ENCODE measurements at places on chromosomes 6 and 20.

DNA sequence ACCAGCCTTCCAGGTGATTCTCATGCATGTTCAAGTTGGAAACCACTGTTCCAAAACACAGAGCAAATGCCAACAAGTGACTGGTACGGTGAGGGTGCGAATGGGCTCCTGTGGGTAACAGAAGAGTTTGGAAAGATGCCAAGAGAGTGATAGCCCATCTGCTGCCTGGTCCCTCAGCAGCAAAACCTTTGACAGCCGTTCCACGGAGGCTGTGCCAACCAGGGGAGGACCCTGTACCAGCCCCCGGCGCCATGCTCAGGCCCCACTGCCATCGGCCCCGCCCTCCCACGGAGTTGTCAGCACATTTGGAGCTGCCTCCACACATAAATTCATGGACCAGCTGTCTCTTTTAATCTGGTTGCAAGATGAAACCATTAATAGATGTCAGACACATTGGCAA, 4.4 kb upstream of the PTPRT start:
- no peak overlapping the region for H3K4me3 ChIP-seq
- no peaks in the 10 kb centered on the region for H3K36me3 ChIP-seq
- no peak overlapping the region for H3K27ac ChIP-seq
- H3K27me3 ChIP-seq, result no peaks in the 10 kb centered on the region
- DNase-seq, result no peak

DNA sequence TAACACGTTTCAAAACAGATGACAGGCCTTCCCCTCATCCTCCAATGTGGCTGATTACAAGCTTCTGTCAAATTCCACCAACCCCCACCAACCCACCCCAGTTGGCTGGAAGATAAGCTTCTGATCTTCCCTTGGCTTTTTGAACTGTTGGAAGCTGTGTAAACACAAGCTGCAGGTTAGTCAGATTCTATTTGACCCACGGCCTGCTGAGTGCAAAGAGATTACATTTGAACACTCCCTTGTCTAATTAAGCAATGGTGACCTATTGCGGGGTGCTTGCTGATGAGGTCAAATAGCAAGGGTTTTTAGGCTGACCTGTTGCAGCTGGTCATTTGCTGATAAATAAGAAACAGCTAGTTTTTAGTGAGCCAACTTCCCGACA, 379.7 kb downstream of the BMP2 start:
- H3K27ac ChIP-seq, result peak overlapping the region; percentile 23
- no peak overlapping the region for H3K4me3 ChIP-seq
- no peaks in the 10 kb centered on the region for H3K4me1 ChIP-seq
- DNase-seq, result no peak
- no peaks in the 10 kb centered on the region for H3K36me3 ChIP-seq

- H3K4me1 ChIP-seq, result no peaks in the 10 kb centered on the region
- no peak overlapping the region for H3K4me3 ChIP-seq
- no peak overlapping the region for H3K27ac ChIP-seq
- H3K36me3 ChIP-seq, result peaks cover 41% of the 10 kb centered on the region
- no peaks in the 10 kb centered on the region for H3K27me3 ChIP-seq
Observed at GRCh38 chr20:16314320-16314719, 258.9 kb downstream of the KIF16B start.

DNA sequence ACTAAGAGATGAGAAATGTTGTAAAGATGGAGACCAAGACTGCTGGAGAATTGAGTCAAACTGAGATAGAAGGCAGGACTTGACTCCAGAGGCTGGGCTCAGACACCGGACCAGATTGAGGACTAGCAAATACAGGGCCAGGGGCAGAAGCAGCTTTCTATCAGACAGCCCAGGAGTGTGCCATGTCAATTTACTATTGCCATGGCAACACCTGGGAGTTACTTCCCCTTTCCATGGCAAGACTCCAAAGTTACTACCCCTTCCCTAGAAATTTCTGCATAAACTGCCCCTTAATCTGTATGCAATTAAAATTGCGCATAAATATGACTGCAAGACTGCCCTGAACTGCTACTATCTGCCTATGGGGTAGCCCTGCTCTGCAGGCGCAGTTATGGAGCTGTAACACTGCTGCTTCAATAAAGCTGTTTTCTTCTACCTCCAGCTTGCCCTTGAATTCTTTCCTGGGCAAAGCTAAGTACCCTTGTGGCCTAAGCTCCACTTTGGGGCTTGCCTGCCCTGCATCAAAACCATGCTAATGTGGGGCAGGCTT, 90.1 kb upstream of the EDN1 start:
- H3K4me3 ChIP-seq, result no peak overlapping the region
- H3K4me1 ChIP-seq, result no peaks in the 10 kb centered on the region
- no peak overlapping the region for H3K27ac ChIP-seq
- H3K36me3 ChIP-seq, result no peaks in the 10 kb centered on the region
- H3K27me3 ChIP-seq, result no peaks in the 10 kb centered on the region
- DNase-seq, result no peak

- no peak for DNase-seq
- H3K27ac ChIP-seq, result no peak overlapping the region
- no peak overlapping the region for H3K4me3 ChIP-seq
Observed at GRCh38 chr6:25956226-25956625, 6.4 kb upstream of the TRIM38 start.

- peaks cover 6% of the 10 kb centered on the region for H3K4me1 ChIP-seq
- H3K27ac ChIP-seq, result no peak overlapping the region
- H3K4me3 ChIP-seq, result no peak overlapping the region
Observed at GRCh38 chr6:142374965-142375733, 73.3 kb downstream of the ADGRG6 start.

- H3K4me1 ChIP-seq, result no peaks in the 10 kb centered on the region
- no peaks in the 10 kb centered on the region for H3K27me3 ChIP-seq
- H3K4me3 ChIP-seq, result no peak overlapping the region
- peaks cover 10% of the 10 kb centered on the region for H3K36me3 ChIP-seq
Observed at GRCh38 chr6:158161566-158162254, 6.4 kb downstream of the SERAC1 start.

DNA sequence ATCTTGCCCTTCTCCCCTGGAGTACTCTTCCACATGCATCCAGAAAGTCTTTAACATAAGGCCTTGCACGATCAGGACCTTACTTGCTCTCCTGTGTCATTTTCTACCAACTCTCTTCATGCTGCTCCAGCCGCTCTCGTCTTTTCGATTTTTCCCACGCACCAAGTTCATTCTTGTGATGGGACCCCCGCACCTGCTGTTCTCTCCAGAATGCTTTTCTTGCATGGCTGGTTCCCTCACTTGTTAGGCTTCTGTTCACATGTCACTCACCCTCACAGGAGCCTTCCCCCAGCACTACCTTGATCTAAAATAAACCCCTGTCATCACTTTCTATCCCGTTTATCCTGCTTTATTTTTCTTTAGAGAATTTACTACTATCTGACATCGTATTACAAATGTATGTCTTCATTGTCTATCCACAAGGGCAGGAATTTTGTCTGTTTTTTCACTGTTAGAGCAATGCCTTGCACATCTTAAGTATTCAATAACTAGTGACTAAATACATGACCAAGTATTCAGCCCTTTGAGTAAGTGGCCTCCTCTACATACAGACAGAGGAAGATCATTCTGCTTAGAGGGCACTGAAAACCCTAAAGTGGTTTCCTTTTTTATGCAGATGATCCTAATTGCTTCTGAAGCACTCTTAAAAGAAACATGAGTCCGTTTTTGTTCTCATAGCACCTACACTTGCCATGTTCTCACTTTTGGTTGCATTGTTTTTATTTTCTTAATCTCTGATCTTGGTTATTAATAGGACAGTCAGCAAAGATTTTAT, 166.9 kb downstream of the SLC16A10 start:
- no peaks in the 10 kb centered on the region for H3K27me3 ChIP-seq
- DNase-seq, result no peak
- no peaks in the 10 kb centered on the region for H3K36me3 ChIP-seq
- H3K4me1 ChIP-seq, result no peaks in the 10 kb centered on the region
- H3K27ac ChIP-seq, result no peak overlapping the region

DNA sequence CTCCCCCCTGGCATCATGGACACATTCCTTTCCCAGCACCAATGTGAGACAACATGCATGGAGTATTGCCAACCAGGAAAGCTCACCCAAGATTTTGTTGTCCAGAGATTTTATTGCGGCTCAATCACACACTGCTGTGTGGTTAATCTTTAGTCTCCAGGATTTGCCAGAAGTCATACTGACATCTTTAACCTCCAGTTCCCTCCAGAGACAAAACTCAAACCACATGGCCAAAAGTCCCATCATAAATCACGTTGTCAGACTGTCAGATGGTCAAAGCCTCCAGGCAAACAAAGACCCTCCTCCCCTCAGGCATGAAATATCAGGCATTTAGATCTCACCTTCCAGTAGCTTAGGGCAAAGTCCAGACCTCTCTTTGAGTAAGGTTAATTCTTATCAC, 97.3 kb upstream of the OPRM1 start:
- H3K4me1 ChIP-seq, result no peaks in the 10 kb centered on the region
- H3K27me3 ChIP-seq, result no peaks in the 10 kb centered on the region
- no peak for DNase-seq
- no peaks in the 10 kb centered on the region for H3K36me3 ChIP-seq
- H3K4me3 ChIP-seq, result no peak overlapping the region

DNA sequence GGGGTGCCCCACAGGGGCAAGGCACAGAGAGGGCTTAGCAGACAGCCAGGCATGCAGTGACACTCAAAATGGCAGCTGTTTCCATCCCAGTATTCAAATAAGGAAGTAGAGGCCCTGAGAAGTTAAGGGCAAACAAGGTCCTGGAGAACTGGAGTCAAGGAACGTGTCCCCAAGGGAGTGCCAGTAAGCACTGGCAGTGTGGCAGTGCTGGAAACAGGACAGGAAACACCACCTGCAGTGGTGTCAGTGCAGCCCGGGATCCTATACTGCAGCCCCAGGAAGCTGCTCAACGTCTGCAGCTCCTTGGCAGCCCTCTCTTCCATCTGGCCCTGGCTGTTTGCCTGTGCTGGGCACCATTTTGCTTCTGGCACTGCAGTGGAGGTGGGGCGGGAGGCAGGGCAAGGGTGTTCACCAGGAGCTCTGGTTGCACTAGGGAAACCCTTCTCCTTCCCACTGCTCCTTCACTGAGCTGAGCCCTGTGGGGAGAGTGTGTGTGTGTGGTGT, 56.3 kb downstream of the EDN3 start:
- no peak for DNase-seq

DNA sequence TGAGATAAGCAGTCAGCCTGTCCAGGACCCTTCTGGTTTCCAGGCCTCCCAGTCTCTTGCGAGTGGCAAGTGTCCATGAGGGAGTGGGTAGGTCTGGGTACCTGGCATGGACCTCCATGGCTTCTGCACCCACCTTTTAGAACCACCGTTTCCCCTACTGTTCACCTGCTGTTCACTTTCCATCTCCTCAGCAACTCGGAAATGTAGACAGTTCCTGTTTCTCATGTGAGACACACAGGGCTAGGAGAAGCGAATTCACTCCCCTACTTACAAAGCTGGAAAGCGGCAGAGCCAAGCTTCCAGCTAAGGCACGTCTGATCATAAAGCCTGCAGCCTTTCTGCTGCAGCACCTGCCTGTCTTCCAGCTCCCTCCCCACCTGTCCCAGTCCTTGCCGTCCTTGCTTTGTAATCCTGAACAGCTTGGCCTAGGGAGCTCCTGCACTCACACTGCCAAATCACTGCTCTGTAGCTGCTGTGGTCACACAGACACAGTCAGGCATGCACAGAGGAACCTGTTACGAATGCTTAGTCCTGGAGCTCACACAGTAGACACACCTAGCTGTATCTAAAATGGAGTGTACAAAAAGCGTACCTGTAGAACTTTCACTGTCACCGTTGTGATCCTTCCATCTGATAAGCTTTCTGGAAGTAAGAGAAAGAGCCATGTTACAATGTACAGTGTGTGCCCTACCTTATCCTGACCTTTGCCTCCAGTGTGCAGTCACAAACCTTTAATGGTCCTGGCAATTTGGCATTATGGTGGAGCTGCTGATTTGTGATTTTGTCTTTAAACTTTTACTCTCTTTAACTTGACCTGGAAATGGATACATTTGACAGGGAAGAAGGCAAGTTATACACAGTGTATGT, 294.1 kb downstream of the NRN1 start:
- H3K27me3 ChIP-seq, result no peaks in the 10 kb centered on the region
- H3K4me3 ChIP-seq, result no peak overlapping the region
- no peak overlapping the region for H3K27ac ChIP-seq

DNA sequence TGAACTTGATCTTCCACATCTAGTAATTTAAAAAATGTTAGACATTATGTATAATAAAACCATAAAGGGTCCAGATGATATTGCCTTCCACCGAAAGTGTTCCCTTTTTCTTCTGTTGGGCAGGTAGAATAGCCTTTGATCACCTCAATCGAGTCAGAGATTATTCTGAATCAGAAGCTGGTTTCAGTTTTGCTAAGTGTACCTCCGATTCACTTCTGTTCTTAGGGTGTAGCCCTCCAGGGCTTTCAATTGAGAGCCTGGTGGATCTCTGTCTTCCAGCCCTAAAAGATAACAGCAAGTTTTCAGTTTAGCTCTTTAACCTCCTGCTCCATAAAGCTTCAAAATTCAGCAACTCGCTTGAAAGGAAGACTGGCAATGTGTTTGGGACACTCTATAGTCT, 21.1 kb upstream of the AIG1 start:
- no peak for DNase-seq
- H3K27me3 ChIP-seq, result no peaks in the 10 kb centered on the region
- no peaks in the 10 kb centered on the region for H3K36me3 ChIP-seq
- no peak overlapping the region for H3K27ac ChIP-seq
- H3K4me3 ChIP-seq, result no peak overlapping the region

DNA sequence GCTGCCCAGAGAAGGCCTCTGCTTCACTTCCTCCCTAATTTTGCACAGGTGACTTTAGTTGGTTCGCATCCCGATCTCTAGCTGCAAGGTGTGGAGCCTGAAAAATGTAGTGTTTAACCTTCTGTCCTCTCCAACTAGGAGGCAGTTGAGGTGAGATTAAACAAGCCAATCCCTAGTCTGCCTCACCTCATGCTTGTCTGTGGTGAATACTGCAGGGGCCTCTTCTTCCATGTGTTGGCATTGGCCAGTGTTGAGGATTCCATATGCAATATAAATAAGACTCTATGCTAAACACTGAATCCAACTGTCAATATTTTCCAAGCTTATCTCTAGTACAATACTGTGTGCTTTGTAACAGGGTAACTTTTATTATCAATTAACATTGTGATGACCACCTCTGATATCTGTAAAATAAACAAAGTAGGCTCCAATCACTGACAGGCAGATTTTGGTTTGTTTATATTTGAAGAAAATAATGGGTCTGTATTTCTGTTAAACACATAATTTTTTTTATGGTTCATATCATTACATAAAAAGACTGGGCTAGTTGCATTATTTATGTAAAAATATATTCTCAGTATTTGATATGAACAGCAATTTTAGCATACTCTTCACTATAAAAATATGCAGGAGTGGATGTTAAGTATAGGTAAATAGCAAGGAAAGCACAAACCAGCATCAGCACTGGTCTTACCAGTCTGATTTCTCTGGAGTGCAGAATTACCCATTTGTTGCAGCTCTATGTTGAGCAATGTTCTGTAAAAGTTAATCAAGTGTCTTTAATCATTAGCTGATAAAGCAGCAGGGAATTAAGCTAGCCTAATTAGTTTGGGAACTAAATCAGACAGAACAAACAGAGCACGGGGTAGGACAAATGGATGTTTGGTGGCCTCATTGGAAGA, 74.0 kb downstream of the ANKRD6 start:
- H3K4me3 ChIP-seq, result no peak overlapping the region
- H3K27me3 ChIP-seq, result no peaks in the 10 kb centered on the region
- H3K4me1 ChIP-seq, result no peaks in the 10 kb centered on the region
- DNase-seq, result no peak
- no peaks in the 10 kb centered on the region for H3K36me3 ChIP-seq
- H3K27ac ChIP-seq, result no peak overlapping the region
